ENCODE measurements at places on chromosomes 3 and 15.

DNA sequence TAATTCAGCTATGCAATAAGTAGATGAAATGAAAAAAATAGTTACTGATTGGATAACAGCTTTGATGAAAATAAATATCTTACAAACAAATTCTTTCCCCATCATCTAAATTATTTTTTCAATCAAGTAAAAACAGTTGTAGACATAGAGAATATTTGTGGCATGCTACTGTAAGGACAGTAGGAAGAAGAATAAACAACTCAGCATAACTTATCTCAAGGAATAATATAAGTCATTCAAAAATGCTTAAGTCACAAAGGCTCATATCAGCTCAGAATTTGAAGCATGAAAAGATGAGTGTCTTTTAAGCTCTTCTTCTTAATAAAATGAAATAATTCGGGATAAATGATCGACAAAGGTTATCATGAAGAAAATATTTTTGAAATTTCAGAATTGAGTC lies 1029.0 kb downstream of the ROBO1 start:
- DNase-seq, result no peak

DNA sequence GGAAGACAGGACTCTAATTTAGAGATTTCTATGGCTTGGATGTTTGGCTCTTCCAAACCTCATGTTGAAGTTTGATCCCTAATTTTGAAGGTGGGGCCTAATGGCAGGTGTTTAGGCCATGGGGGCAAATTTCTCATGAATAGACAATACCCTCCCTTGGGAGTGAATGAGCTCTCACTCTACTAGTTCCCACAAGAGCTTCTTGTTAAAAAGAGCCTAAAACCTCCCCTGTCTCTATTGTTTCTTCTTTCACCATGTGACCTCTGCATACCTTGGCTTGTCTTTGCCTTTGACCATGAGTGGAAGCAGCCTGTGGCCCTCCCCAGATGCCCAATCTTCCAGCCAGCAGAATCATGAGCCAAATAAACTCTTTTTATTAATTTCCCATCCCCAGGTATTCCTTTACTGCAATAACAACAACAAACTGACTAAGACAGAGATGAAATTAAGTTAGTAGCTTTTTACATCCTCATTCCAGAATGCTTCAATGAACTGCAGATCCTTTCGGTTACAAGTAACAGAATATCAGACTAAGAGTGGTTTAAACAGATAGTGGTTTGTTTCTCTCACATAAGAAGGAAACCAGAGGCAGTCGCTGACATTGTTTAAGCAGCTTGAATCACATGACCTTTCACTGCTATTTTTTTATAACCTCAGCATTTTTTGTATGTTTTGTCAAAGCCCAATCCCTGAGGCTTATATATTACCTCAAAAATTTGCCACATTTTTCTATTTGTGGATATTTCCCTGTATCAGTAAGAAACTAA lies 1013.3 kb upstream of the SEMA6D start:
- DNase-seq, result no peak

- DNase-seq, result no peak
Measured at GRCh38 chr3:58628823-58629562, 37.6 kb downstream of the FAM3D start.

DNA sequence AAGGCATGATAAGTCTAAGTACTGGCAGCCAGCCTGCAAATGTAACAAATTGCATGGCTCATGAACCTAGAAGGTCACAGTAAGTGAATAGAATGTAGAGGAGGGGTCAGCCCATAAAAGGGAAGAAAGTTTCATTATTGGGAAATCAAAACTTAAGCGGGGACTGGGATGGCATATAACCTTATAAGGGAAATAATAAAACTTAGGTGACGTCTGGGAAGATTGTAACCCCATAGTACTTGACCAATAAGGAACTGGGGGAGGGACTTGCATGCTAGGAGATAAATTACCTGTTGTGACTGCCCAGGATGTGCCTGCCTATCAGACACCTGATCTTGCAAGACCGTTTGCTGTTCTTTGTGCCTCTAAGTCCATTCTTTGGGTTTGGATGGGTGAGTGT lies 28.1 kb upstream of the MCTP2 start:
- no peak for DNase-seq

DNA sequence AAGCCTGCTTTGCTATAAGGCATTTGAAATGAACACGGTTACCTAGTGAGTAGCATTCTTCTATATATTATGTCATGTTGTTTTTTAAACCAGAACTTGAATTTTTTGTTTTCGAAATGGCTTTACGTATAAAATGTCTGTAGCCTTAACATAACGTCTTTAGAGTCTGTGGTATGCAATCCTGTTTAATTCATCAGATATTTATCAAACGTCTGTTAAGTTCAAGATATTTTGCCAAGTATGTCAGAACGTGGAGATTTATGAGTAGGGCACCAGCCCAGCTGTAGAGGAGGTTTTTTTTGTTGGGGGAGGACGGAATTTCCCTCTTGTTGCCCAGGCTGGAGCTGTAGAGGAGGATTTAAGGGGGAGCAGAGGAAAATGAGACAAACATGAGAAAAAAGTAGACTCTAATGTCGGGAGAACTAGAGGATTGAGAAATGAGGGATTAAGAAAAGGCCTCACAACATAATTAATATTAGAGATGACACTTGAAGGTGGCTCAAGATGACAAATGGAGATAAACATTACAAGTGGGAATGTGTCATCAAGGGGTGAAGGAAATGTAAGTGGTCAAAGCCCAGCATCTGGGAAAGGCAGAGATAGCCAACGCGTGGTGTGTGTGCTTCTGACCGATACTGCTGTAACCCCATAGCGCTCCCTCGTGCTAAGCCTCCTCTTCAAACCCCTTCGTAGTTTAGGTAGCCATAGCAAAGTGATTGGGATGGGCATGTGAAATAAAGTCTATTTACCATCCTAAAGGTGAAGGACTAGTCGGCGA lies 154.0 kb upstream of the GOLGA6L4 start:
- no peak for DNase-seq

- DNase-seq, result no peak
Measured at GRCh38 chr15:44163370-44163769, 31.7 kb downstream of the FRMD5 start.

GRCh38 chr15:100009372-100009771 lies 276.1 kb upstream of the LYSMD4 start:
- DNase-seq, result no peak

GRCh38 chr3:63519426-63519825 lies 133.0 kb upstream of the SNTN start:
- no peak for DNase-seq

DNA sequence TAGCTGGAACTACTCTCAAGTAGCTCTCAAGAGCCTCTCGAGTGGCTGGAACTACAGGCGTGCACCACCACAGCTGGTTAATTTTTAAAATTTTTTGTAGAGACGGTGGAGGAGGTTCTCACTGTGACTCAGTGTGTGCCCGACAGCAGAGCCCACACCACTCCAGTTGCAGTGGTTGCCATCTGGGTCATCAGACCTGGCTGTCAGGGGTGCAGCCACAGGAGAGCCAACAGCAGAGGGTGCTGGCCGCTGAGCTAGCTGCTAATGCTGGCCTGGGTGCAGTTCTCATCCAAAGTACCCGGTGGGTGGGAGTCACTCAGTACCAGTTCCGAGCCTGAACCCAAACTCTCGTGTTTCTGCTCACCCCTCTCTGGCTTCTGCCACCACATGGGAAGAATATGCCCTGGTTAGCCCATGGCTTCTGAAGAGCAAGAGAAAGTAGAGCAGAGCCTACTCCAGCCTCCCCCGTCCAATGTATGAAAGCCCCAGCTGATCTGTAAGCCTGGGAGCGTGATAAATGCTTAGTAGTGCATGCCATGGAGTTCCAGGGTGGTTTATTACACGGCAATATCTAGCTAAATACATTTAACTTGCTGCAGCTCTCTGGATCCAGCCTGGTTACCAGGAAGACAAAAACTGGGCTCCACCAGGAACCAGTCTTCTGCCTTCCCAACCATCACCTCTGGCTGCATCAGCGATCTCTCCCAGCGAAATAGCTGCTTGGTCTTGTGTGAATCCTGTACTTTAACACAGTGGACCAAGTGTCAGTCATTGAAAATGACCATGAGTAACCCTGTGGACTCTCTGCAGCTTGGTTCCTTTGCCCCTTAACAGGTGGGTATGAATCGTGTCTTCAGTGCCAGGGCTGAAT lies 17.1 kb downstream of the UMPS start:
- no peak for DNase-seq

DNA sequence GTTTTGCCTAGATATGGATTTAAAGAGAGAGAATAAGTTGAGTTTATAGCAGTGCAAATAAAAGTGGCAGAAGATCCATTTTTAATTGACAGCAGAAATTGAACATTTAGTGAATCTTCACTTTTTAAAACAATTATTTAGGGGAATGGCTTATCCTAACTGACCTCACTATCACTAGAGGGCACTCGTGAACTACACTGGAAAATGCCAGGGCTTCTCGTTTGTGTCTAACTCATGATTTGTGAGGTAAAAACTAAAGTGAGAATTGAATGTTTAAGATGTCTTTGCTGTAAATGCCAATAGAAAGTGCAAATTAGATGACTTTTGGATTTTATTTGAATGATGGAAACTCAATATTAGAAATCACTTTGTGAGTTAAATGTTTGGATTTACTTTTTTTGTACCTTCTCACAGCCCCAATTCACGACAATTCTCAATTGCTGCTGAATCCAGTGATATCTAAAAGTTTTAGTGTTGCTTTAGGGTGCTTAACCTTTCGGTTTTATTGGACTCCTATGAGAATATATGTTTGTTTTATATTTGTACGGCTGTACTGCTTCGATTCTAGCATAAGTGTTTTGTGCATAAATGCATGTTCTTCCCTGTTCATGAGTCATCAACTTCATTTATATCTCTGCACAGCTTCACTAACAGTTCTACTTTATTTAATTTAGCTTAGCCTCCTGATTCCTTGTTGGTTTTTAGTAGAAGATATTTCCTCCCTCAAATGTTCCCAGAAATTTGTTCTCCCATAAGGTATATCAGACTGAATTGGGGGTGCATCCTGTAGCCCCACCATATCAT lies 462.1 kb downstream of the MFSD1 start:
- no peak for DNase-seq

GRCh38 chr3:109923431-109923830 lies 586.1 kb upstream of the DPPA4 start:
- no peak for DNase-seq

GRCh38 chr15:79922512-79923078 lies 25.8 kb upstream of the MTHFS start:
- DNase-seq, result no peak

GRCh38 chr3:43747641-43748040 lies 56.9 kb downstream of the ABHD5 start:
- DNase-seq, result no peak

GRCh38 chr3:173762501-173762900 lies 365.0 kb downstream of the NLGN1 start:
- DNase-seq, result no peak

- no peak for DNase-seq
Measured at GRCh38 chr3:116470605-116471197, 25.4 kb upstream of the LSAMP start.

DNA sequence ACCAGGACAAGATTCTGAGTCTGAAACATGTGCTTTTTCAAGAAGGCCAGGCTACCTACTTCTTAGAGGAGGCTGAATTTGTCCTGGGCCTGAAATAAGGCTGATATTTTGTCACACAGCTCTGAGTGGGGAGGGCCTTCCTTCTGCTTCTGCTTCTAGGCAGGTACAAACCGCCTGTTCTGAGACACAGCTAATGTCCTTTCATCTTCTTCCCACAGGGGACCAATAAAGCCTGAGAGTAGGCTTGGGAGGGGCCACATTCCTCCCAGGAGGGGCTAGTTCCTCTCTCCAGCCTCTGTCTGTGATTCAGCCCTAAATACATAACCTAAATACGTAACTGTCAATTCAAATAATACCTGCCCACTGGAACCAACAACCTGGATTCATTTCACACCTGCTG lies 34.8 kb downstream of the CRYGS start:
- DNase-seq, result no peak

- DNase-seq, result no peak
Measured at GRCh38 chr3:72238010-72238691, 453.2 kb upstream of the PROK2 start.

- no peak for DNase-seq
Measured at GRCh38 chr3:133162670-133163305, 124.6 kb downstream of the TMEM108 start.

- no peak for DNase-seq
Measured at GRCh38 chr3:79230266-79230665, 537.5 kb downstream of the ROBO1 start.

GRCh38 chr3:183370391-183370790 lies 58.0 kb downstream of the MCF2L2 start:
- no peak for DNase-seq

DNA sequence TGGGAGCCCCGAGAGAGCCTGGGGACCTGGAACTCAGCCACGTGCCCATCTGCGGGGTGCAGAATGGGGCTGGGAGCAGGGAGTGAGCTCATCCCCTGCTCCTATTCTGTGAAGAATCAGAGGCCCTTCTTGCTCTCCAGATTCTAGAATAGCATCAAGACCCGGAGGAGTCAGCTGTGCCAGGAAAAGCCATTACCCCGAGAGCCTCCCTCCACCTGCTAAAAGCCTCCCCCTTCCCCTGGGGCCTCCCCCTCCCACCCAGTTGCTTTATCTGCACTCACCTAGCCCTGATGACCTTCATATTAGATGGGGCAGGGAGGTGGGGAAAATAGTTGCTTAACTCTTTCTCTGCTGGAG lies 23.1 kb downstream of the CCDC33 start:
- no peak for DNase-seq

DNA sequence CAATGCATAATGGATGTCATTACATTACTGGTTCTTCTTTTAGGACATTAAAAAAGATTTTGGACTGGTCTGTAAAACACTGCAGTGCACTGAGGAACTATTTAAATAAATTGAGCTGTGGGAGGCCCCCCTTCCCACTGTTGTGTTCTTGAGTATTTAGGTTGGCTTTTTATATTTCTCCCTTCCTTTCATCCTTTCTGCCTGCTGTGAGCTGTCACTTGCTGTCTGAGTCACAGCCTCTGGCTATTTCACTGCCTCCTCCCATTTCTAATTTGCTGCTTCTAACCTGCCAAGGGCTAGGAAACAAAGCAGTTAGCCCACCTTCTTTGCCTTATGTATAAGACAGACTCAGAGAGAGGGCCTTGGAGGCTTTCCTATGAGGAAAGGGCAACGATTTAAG lies 89.0 kb upstream of the FNDC3B start:
- no peak for DNase-seq

- no peak for DNase-seq
Measured at GRCh38 chr3:178206521-178206920, 329.7 kb upstream of the KCNMB2 start.

GRCh38 chr3:53426918-53427317 lies 67.5 kb upstream of the CACNA1D start:
- DNase-seq, result no peak

- no peak for DNase-seq
Measured at GRCh38 chr15:83210619-83211018, 3.0 kb upstream of the HDGFL3 start.

All from NCI-H1930 (cell line).